ENCODE measurements at places on chromosomes 5 and 9.

GRCh38 chr5:77550406-77550805 lies 58.3 kb upstream of the WDR41 start:
- no peaks in the 10 kb centered on the region for H3K4me1 ChIP-seq
- H3K36me3 ChIP-seq = no peaks in the 10 kb centered on the region
- peaks cover 43% of the 10 kb centered on the region for H3K27me3 ChIP-seq

DNA sequence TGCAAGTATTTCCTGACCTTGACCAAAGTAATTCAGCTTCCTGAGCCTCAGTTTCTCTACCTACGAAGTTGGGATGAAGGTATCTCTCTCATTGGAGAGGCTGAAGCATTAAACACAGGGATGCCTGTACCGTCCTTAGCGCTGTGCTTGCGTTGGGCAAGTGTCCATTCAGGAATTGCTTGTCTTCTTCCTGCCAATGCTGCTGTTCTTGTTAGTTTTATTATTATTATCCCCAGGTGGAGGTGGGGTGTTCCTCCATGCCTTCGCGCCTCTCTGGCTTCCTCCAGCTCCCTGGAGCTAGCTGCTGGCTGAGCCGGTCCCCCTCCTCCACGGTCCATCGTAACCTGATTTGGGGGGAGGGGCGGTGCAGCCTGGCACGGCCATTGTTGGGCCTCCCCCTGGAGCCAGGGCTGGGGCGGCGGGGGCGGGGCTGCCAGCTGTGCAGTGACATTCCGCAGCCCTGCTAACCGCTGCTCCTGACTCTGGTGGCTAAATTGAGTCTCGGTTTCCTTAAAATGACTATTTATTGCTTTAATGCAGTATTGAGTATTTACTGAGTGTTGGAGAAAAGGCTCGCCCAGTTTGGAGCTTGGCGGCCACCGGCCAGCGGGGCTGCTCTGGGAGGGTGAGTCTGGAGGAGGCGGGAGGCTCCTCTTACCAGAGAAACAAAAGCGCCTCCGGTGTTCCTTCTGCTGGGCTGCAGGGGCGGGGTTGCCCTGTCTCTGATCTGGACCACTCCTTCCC lies 51.3 kb downstream of the LMX1B start:
- H3K36me3 ChIP-seq = no peaks in the 10 kb centered on the region
- H3K4me3 ChIP-seq = peak overlapping the region; percentile 17
- no peak for DNase-seq
- H3K27ac ChIP-seq = no peak overlapping the region
- H3K4me1 ChIP-seq = peaks cover 18% of the 10 kb centered on the region

GRCh38 chr5:91101600-91102379 lies 281.3 kb downstream of the ARRDC3 start:
- H3K27me3 ChIP-seq = peaks cover 10% of the 10 kb centered on the region
- peak; percentile 40 for DNase-seq
- H3K4me3 ChIP-seq = no peak overlapping the region
- no peak overlapping the region for H3K27ac ChIP-seq
- H3K4me1 ChIP-seq = no peaks in the 10 kb centered on the region
- H3K36me3 ChIP-seq = no peaks in the 10 kb centered on the region

- H3K4me3 ChIP-seq = no peak overlapping the region
- peaks cover 1% of the 10 kb centered on the region for H3K4me1 ChIP-seq
- H3K27ac ChIP-seq = no peak overlapping the region
- peaks cover 6% of the 10 kb centered on the region for H3K27me3 ChIP-seq
These were observed 235.7 kb downstream of the ICE1 start for GRCh38 chr5:5658226-5658625.

DNA sequence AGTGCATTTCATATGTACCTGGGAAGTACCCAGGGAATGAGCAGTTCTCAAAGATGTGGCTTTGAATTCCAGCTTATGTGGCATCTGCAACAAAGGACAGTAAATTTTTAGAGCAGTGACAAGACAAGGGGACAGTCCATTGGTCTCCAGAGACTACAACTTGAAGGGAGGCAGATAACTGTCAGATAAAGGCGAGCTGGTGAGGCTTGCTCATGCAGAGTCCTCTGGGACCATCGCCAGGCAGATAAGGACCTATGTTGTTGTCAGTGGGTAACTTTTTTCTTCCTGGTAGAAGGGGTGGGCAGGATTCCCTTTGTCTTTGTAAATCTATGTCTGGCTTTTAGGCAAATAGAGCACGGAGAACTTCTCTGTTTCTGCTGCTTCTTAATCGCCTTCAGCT lies 120.2 kb downstream of the ICE1 start:
- no peak for DNase-seq
- H3K27me3 ChIP-seq = peaks cover 11% of the 10 kb centered on the region
- no peaks in the 10 kb centered on the region for H3K4me1 ChIP-seq
- no peak overlapping the region for H3K27ac ChIP-seq
- H3K4me3 ChIP-seq = no peak overlapping the region

GRCh38 chr9:738209-738915 lies 103.1 kb upstream of the DMRT1 start:
- H3K4me3 ChIP-seq = no peak overlapping the region
- no peaks in the 10 kb centered on the region for H3K36me3 ChIP-seq
- no peaks in the 10 kb centered on the region for H3K4me1 ChIP-seq
- H3K27me3 ChIP-seq = no peaks in the 10 kb centered on the region
- H3K27ac ChIP-seq = no peak overlapping the region

DNA sequence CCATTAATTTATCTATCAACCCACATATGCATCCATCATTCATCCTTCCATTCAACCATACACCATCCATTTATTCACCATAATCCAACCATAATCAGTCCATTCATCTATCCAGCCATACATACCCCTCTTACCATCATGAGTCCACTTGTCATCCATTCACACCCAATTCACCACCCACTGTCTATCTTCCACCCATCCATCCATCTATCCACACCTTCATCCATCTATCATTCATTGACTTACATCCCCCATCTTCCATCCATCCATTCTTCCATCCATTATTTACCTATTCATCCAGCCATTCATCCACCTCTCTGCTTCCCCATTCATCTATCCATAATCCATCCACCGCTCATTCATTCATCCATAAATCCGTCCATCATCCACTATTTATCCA lies 17.8 kb downstream of the PAEP start:
- H3K4me3 ChIP-seq = no peak overlapping the region
- H3K4me1 ChIP-seq = no peaks in the 10 kb centered on the region
- peaks cover 7% of the 10 kb centered on the region for H3K27me3 ChIP-seq

DNA sequence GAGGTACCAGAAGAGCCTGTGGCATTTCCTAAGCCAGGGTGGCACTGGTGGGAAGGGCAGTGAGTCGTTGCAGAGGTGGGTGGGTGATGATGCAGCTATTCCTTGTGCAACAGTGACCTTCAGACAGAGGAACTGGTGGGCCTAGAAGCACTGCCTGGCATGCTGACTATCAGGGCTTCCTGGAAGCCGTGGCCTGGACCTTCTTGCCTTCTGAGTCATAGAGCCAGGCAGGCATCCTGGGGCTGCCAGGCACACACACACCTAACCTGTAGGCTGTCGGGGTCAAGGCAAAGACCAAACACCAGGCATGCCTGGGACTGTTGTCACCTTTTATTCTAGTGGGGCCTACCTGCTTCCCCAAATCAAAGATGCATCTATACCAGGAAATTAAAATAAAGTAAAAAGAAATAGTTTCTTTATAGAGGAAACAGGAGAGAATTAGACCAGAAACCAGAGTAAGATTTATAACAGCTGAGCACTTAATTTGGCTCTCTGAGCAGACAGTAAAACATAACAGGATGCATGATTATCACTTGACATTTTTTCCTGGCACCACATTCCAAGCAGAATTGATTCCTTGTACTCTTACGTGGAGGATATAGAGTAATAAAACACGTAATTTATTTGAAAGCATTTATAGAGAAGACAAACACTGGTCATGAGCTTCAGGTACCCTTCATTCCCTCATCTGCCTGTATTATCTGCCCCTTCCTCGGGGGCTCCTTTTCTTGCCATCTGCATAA lies 25.1 kb downstream of the NANS start:
- peaks cover 24% of the 10 kb centered on the region for H3K4me1 ChIP-seq
- peak overlapping the region; percentile 31 for H3K27ac ChIP-seq
- no peak overlapping the region for H3K4me3 ChIP-seq

DNA sequence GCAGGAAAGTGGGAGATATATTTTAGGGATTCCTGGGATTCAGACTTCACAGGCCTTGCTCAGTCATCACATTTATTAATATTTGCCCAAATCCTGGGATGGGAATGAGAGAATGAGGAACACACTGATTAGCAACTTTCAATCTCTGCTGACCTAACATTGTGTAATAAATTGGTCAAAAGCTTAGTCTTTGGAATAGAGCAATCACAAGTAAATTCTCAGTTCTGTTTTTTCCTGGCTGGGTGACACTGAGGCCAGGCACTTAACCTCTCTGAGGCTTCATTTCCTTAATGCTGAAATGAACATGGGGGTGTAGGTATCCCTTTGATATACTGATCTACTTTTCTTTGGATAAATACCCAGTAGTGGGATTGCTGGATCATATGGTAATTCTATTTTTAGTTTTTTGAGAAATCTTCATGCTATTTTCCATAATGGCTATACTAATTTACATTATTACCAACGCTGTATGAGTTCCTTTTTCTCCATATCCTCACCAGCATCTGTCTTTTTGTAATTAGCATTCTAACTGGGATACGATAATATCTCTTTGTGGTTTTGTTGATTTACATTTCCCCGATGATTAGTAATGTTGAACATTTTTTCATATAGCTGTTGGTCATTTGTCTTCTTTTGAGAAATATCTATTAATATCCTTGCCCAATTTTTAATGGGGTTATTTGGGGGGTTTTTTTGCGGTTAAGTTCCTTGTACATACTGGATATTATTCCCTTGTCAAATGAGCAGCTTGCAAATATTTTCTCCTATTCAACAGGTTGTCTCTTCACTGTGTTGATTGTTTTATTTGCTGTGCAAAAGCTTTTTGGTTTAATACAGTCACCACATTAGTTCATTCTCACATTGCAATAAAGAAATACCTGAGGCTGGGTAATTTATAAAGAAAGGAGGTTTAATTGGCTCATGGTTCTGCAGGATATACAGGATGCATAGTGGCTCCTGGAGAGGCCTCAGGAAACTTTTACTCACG lies 36.8 kb upstream of the NIPBL start:
- H3K27me3 ChIP-seq = no peaks in the 10 kb centered on the region
- DNase-seq = no peak
- no peak overlapping the region for H3K4me3 ChIP-seq
- no peaks in the 10 kb centered on the region for H3K36me3 ChIP-seq

DNA sequence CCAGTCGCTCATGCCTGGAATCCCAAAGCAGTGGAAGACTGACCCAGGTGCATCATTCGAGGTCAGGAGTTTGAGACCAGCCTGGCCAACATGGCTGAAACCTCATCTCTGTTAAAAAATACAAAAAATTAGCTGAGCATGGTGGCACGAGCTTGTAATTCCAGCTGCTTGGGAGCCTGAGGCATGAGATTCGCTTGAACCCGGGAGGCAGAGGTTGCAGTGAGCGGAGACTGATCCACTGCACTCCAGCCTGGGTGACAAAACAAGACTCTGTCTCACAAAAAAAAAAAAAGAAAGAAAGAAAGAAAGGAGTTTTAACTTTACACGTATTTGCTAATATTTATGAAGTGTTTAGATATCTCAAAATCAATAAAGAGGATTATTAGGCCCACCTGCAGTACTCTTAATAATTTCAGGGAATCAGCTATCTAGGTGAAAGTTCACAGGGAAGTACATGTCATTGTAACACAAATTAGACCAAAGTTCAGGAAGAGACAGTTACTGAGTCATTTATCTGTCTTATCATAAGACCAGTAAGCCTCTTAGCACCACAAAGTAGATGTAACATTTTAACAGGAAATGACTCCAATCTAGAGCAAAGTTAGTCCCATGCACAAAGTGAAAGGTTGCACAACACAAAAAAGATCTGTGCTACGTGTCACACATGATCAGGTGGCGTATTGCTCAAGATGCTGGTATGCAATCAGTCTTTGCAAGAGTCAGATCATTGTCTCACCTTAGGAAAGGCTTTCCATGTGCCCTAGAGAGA lies 34.1 kb upstream of the PLIN2 start:
- peaks cover 2% of the 10 kb centered on the region for H3K4me1 ChIP-seq
- peak overlapping the region; percentile 59 for H3K27ac ChIP-seq
- H3K27me3 ChIP-seq = no peaks in the 10 kb centered on the region
- H3K4me3 ChIP-seq = no peak overlapping the region

GRCh38 chr5:4781299-4781698 lies 358.8 kb upstream of the ADAMTS16 start:
- no peaks in the 10 kb centered on the region for H3K36me3 ChIP-seq
- no peaks in the 10 kb centered on the region for H3K4me1 ChIP-seq
- DNase-seq = no peak
- H3K4me3 ChIP-seq = no peak overlapping the region
- H3K27me3 ChIP-seq = no peaks in the 10 kb centered on the region

- no peaks in the 10 kb centered on the region for H3K36me3 ChIP-seq
- H3K27me3 ChIP-seq = no peaks in the 10 kb centered on the region
- H3K4me1 ChIP-seq = no peaks in the 10 kb centered on the region
- H3K27ac ChIP-seq = no peak overlapping the region
These were observed 210.6 kb downstream of the PCSK5 start for GRCh38 chr9:76101075-76101474.

GRCh38 chr5:171340491-171340890 lies 31.4 kb downstream of the TLX3 start:
- H3K27ac ChIP-seq = no peak overlapping the region
- peaks cover 40% of the 10 kb centered on the region for H3K27me3 ChIP-seq
- no peaks in the 10 kb centered on the region for H3K4me1 ChIP-seq

GRCh38 chr9:109977521-109977920 lies 197.5 kb downstream of the PALM2AKAP2 start:
- H3K36me3 ChIP-seq = peaks cover 14% of the 10 kb centered on the region
- peaks cover 87% of the 10 kb centered on the region for H3K4me1 ChIP-seq
- H3K27ac ChIP-seq = peak overlapping the region; percentile 68
- no peaks in the 10 kb centered on the region for H3K27me3 ChIP-seq

DNA sequence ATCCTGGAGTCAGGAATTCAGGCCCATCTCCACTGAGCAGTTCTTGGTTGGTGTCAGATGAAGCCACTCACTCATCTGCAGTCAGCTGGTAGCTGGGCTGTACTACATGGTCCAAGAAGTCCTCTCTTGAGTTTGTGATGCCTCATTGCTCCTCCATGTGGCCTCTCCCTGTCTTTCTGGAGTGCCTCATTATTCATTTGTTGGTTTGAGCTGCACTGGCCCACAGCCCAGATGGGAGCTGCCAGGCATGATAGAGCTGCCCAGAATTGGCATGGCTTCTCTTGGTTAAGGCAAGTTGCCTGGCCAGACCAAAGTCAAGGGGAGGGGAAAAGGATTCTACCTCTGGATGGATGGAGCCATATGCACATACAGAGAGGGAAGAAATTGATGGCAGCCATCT lies 8.0 kb downstream of the PTCD2 start:
- peaks cover 3% of the 10 kb centered on the region for H3K4me1 ChIP-seq
- H3K27ac ChIP-seq = no peak overlapping the region
- H3K4me3 ChIP-seq = no peak overlapping the region
- H3K36me3 ChIP-seq = peaks cover 44% of the 10 kb centered on the region
- DNase-seq = no peak

GRCh38 chr9:4515958-4516375 lies 25.7 kb downstream of the SLC1A1 start:
- no peak overlapping the region for H3K27ac ChIP-seq
- no peaks in the 10 kb centered on the region for H3K4me1 ChIP-seq
- no peak overlapping the region for H3K4me3 ChIP-seq
- H3K36me3 ChIP-seq = no peaks in the 10 kb centered on the region
- H3K27me3 ChIP-seq = no peaks in the 10 kb centered on the region

- no peak for DNase-seq
- no peaks in the 10 kb centered on the region for H3K36me3 ChIP-seq
- H3K27me3 ChIP-seq = peaks cover 7% of the 10 kb centered on the region
These were observed 175.9 kb downstream of the RFK start for GRCh38 chr9:76218117-76218885.

- peak overlapping the region; percentile 68 for H3K27ac ChIP-seq
- no peak for DNase-seq
- H3K27me3 ChIP-seq = no peaks in the 10 kb centered on the region
- H3K36me3 ChIP-seq = peaks cover 68% of the 10 kb centered on the region
These were observed 17.5 kb upstream of the ROPN1L start for GRCh38 chr5:10424124-10424731.
